CD4-positive, alpha-beta T cell (primary cell): ENCODE measurements at places on chromosomes 3 and 15.

GRCh38 chr15:92494806-92495336, 101.2 kb downstream of the ST8SIA2 start:
- DNase-seq, result no peak
- no peak overlapping the region for H3K4me3 ChIP-seq
- H3K4me1 ChIP-seq, result no peaks in the 10 kb centered on the region
- H3K27ac ChIP-seq, result no peak overlapping the region

GRCh38 chr3:189903562-189904250, 217.0 kb downstream of the P3H2 start:
- no peaks in the 10 kb centered on the region for H3K4me1 ChIP-seq
- no peak overlapping the region for H3K4me3 ChIP-seq
- no peaks in the 10 kb centered on the region for H3K36me3 ChIP-seq

- H3K27me3 ChIP-seq, result no peaks in the 10 kb centered on the region
- no peak overlapping the region for H3K4me3 ChIP-seq
- H3K36me3 ChIP-seq, result no peaks in the 10 kb centered on the region
- H3K4me1 ChIP-seq, result no peaks in the 10 kb centered on the region
- H3K27ac ChIP-seq, result no peak overlapping the region
- no peak for DNase-seq
These were observed 72.9 kb downstream of the MOBP start for GRCh38 chr3:39540162-39540921.

DNA sequence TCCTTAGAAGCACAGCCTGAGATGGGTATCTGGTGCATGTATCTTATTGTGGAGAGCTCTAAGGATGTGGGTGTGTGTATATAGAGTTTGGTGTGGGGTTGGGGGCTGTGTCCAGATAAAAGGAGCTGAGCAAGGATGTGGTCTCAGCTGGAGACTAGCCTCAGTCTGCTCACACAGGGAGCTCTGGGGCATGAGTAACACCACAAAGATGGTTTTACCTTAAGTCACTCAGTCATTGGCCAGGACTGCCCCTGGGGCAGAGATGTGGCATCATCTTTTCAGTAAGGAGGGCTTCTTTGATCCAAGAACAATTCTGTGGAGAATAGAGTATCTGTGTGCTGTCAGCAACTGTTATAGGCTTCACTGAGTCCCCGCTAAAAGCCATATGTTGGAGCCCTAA, 163.4 kb upstream of the NUDT16 start:
- no peak overlapping the region for H3K4me3 ChIP-seq
- no peaks in the 10 kb centered on the region for H3K4me1 ChIP-seq
- H3K27me3 ChIP-seq, result no peaks in the 10 kb centered on the region
- no peak overlapping the region for H3K27ac ChIP-seq

GRCh38 chr15:83166218-83166617, 41.4 kb downstream of the HDGFL3 start:
- no peaks in the 10 kb centered on the region for H3K36me3 ChIP-seq
- peaks cover 8% of the 10 kb centered on the region for H3K27me3 ChIP-seq
- H3K4me3 ChIP-seq, result no peak overlapping the region
- no peak for DNase-seq

DNA sequence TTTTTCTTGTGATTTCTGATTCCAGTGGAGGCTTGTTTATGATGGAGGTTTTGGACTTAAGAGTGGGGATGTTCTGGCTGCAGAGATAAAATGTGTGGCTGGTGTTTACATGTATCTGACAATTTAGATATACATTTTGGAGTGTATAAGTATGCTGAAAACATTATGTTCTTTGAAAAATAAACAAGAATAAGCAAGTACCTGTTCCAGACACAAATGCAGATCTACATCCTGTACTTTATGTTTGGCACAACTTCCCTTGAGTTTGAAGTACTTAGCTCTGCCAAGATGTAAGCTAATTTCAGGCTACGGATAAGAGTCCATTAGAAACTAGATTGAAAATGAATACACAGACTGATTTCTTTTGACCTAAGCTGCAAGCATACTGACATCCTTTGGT, 277.2 kb downstream of the CHST2 start:
- no peak overlapping the region for H3K4me3 ChIP-seq
- no peaks in the 10 kb centered on the region for H3K36me3 ChIP-seq
- H3K4me1 ChIP-seq, result no peaks in the 10 kb centered on the region
- no peak for DNase-seq
- H3K27me3 ChIP-seq, result no peaks in the 10 kb centered on the region

DNA sequence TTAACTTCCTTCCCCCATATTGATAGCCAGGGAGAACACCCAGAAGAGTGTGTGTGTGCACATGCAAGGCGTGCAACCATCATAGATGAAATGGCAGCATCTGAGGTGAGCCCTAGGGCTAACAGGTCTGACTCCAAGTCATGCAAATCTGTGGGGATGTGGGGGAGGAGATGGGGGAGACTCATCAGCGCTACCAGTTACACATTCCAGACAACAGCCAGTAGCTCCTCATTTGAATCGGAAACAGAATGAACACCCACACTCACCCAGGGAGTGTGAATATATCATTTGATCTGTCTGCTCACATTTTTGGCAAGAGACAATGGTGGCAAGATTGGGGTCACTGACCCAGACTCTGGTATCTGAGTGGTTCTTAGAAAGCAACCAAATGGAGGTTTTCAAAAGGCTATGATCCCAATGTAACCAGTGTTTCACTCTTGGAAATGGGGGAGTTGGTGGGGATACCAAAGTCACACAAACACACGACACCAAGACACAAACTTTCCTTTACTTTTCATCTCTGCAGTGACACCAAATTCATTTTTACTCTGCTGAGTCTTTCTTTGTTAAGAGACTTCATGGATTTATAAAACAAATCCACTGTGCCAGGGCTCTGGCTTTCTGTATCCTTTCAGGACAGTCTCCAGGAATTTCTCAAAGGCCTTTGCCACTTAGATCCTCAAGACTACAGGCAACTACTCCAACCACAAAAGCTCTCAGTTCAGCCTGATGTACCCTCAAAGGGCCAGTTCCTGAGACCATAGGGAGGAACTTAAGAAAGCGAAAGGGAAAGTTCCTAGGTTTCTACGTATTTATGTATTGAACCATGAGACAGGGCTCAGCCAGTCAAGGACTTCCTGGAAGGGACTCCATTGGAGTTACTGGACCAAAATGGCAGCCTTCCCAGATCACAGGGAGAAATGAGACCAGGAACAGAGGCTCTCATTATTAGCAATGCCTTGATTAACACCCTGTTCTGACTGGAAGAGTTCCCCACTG, 2.2 kb downstream of the CDCP1 start:
- H3K4me1 ChIP-seq, result peaks cover 12% of the 10 kb centered on the region
- H3K27ac ChIP-seq, result no peak overlapping the region
- H3K36me3 ChIP-seq, result no peaks in the 10 kb centered on the region
- DNase-seq, result no peak
- H3K27me3 ChIP-seq, result peaks cover 32% of the 10 kb centered on the region

GRCh38 chr15:80211976-80212375, 40.0 kb downstream of the CTXND1 start:
- H3K36me3 ChIP-seq, result no peaks in the 10 kb centered on the region
- H3K27ac ChIP-seq, result no peak overlapping the region
- no peak overlapping the region for H3K4me3 ChIP-seq
- H3K27me3 ChIP-seq, result peaks cover 6% of the 10 kb centered on the region
- no peak for DNase-seq

DNA sequence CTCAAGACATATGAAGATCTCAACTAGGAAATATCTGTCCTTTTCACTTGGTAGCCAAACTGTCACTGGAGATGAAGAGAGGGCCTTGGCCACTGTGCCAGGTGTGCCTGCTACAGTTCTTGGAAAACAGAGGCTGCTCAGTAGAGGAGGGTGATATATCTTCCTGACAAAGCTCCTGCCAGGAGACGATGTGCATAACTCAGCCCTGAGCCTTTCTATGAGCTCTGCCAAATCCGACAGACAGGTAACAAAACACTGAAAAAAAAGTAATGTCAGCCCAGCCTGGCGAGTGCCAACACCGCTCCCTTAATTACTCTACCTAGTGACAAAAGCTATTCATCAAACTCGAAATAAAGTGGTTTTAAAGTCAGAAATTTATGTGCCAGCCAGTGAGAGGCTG, 123.2 kb downstream of the MFSD1 start:
- DNase-seq, result no peak
- no peak overlapping the region for H3K4me3 ChIP-seq
- peaks cover 2% of the 10 kb centered on the region for H3K27me3 ChIP-seq

DNA sequence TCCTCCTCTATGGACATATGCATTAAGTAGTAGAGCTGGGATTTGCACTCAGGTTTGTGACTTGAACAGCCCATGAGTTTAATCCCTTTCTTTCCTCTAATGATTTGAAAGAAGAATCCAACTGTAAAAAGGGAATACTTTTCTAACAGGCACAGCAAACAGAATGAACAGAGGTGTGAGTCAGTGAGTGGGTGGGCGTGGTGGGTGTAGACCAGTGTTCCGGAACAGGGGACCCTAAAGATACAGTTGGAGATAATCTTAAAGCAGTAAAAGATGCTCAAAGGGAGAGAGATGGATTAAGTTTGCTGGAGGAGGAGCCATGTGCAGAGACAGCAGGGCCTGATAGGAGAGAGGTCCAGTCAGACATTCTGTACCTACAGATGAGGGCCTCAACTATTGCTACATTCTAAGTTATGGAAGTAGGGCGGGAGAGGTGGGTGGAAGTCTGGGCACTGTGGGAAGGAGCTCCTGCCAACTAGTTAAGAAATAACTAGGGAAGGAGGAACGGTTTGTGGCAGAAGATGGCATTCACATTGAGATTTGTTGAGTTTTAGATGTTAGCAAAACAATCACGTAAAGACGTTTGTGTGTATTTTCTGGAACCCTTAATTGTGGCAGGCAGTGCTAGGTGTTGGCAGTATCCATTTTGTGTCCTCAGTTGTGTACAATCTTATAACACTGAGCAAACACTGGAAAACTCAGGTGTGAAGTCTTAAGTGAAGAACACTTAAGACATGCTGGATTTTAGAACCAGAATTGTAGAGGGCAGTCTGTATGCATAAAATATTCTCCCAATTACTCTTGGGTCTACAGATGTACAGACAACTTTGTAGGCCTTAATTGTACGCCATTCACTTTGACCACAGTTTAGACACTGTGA, 511.0 kb downstream of the GRM7 start:
- no peak overlapping the region for H3K4me3 ChIP-seq
- no peak overlapping the region for H3K27ac ChIP-seq

GRCh38 chr3:177828208-177828565, 630.9 kb upstream of the TBL1XR1 start:
- no peak overlapping the region for H3K4me3 ChIP-seq
- H3K36me3 ChIP-seq, result no peaks in the 10 kb centered on the region
- H3K4me1 ChIP-seq, result no peaks in the 10 kb centered on the region
- H3K27me3 ChIP-seq, result no peaks in the 10 kb centered on the region

GRCh38 chr3:57151021-57151449, 14.1 kb downstream of the IL17RD start:
- H3K27ac ChIP-seq, result no peak overlapping the region
- no peak for DNase-seq
- H3K27me3 ChIP-seq, result peaks cover 16% of the 10 kb centered on the region
- H3K4me1 ChIP-seq, result no peaks in the 10 kb centered on the region
- H3K4me3 ChIP-seq, result no peak overlapping the region
- H3K36me3 ChIP-seq, result no peaks in the 10 kb centered on the region

GRCh38 chr15:52180196-52180835, 10.9 kb downstream of the GNB5 start:
- DNase-seq, result peak; percentile 33
- no peaks in the 10 kb centered on the region for H3K27me3 ChIP-seq
- peaks cover 2% of the 10 kb centered on the region for H3K36me3 ChIP-seq
- peaks cover 23% of the 10 kb centered on the region for H3K4me1 ChIP-seq
- peak overlapping the region; percentile 79 for H3K4me3 ChIP-seq
- peak overlapping the region; percentile 95 for H3K27ac ChIP-seq

GRCh38 chr15:30038667-30039523, 43.9 kb upstream of the GOLGA8J start:
- H3K4me1 ChIP-seq, result no peaks in the 10 kb centered on the region
- peaks cover 5% of the 10 kb centered on the region for H3K27me3 ChIP-seq
- H3K27ac ChIP-seq, result no peak overlapping the region
- no peak overlapping the region for H3K4me3 ChIP-seq
- no peak for DNase-seq
- no peaks in the 10 kb centered on the region for H3K36me3 ChIP-seq

GRCh38 chr15:53840681-53841080, 81.2 kb upstream of the WDR72 start:
- H3K27me3 ChIP-seq, result no peaks in the 10 kb centered on the region
- no peaks in the 10 kb centered on the region for H3K4me1 ChIP-seq
- no peak for DNase-seq
- H3K27ac ChIP-seq, result no peak overlapping the region
- no peaks in the 10 kb centered on the region for H3K36me3 ChIP-seq
- no peak overlapping the region for H3K4me3 ChIP-seq

DNA sequence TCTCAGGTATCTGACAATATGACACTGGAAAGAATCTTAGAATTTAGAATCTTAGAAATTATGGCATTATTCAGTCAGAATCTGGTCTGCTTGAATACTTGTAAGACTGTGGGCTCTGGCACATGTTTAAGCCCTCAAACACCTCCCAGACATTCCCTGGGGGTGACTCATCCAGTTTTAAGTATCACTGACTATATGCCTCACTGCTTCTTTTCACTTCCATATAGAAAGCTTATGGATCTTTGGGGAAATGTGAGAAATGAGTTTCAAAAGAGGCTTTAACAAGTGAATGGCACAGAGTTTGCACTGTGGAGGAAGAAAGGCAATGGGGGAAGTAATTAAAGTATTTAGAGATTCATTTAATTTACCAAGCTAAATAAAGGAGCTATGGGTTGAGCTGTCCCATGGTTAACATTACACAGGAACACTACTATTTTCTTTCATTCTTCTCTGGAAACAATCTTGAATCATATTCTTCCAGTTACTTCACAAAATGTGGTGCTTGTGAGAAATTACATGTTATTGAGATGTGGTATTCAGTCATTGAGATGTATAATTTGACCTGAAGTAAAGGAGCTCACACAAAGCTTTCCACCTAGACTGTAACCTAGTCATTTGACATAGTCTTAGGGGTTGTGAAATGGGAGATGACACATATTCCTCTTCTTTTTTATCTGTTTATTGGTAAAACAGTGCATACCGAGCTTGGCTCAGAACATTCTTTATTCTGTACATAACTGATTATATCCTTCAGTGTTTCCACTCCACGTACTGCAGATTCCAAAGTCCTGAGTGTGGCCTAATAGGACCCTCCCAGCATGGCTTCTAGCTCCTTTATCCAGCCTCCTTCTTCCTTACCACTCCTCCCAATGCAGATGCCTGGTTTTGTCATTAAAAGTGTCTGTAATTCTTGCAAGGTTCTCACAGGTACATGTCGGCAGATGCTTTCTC, 544.6 kb upstream of the NECTIN3 start:
- H3K36me3 ChIP-seq, result no peaks in the 10 kb centered on the region
- no peak overlapping the region for H3K27ac ChIP-seq
- H3K27me3 ChIP-seq, result no peaks in the 10 kb centered on the region
- H3K4me1 ChIP-seq, result no peaks in the 10 kb centered on the region
- DNase-seq, result no peak
